ENCODE measurements at places on chromosomes 13 and 19. TPM values are rescaled to one million over a fixed set of nuclear protein-coding genes. Genes with fewer than 3 reads are reported as not detected.

ZNF470 gene
- not detected for total RNA-seq

DNAAF3 gene
- 44.3 TPM for total RNA-seq

GRAMD1A gene
- total RNA-seq, result 62.5 TPM

CALR3 gene
- total RNA-seq, result not detected

CDC16 gene
- 54.0 TPM for total RNA-seq

ABCC4 gene
- total RNA-seq, result 35.8 TPM

LILRB3 gene
- total RNA-seq, result not detected

ICAM5 gene
- total RNA-seq, result 89.5 TPM

DNA sequence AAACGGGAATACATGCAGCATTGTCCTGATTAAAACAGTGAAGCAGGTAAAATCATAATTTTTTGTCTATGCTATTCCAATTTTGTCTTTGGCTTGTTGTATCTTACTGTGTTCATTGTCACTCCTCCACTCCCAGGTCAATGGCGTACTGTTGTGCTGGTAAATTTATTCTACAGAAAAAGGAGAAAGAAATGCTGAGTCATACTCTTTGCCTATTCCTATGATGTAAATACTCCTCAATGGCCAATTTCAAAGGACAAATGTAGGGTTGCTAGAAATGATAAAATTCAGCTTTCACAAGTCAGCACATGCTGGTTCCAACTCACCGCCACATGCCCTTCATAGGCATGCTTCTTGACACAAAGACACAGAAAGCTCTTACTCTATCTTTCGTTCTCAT, 694.4 kb upstream of the PCDH20 start:
- no peak overlapping the region for H3K4me3 ChIP-seq
- no peaks in the 10 kb centered on the region for H3K36me3 ChIP-seq
- no peak overlapping the region for H3K27ac ChIP-seq
- H3K4me1 ChIP-seq, result no peaks in the 10 kb centered on the region

- no peak overlapping the region for H3K4me3 ChIP-seq
- H3K27ac ChIP-seq, result no peak overlapping the region
- no peaks in the 10 kb centered on the region for H3K36me3 ChIP-seq
- DNase-seq, result no peak
Measured at GRCh38 chr13:90534617-90535370, 812.7 kb upstream of the MIR17HG start.

DNA sequence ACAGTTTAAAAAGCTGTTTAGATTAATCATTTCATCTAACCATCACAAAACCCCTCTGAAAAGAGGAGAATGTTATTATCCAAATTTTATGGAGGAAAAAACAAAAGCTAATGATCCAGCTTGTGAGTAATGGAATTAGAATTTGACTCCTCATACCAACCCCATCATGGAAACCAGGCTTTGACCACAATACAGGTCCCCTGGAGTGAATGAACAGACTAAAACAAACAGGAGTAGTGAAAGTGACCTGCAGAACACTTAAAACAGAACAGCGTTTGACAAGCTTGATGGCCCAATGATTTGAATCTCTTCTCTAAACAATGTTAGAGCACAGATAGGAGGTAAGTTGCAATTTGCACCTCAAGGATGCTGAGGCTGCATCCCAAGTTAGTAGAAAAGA, 230.0 kb downstream of the DCT start:
- no peak for DNase-seq
- no peak overlapping the region for H3K27ac ChIP-seq
- no peaks in the 10 kb centered on the region for H3K27me3 ChIP-seq
- H3K36me3 ChIP-seq, result no peaks in the 10 kb centered on the region
- H3K4me3 ChIP-seq, result no peak overlapping the region

DNA sequence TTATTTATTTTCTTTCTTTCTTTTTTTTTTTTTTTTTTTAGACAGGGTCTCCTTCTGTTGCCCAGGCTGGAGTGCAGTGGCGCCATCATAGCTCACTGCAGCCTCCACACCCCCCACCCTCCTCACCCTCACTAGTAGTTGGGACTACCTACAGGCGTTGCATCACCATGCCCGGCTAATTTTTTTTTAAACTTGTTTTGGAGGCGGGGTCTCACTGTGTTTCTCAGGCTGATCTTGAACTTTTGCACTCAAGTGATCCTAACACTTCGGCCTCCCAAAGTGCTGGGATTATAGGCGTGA, 33.6 kb downstream of the GJA3 start:
- no peak overlapping the region for H3K27ac ChIP-seq
- no peak for DNase-seq
- H3K4me1 ChIP-seq, result no peaks in the 10 kb centered on the region
- no peak overlapping the region for H3K4me3 ChIP-seq
- no peaks in the 10 kb centered on the region for H3K36me3 ChIP-seq

DNA sequence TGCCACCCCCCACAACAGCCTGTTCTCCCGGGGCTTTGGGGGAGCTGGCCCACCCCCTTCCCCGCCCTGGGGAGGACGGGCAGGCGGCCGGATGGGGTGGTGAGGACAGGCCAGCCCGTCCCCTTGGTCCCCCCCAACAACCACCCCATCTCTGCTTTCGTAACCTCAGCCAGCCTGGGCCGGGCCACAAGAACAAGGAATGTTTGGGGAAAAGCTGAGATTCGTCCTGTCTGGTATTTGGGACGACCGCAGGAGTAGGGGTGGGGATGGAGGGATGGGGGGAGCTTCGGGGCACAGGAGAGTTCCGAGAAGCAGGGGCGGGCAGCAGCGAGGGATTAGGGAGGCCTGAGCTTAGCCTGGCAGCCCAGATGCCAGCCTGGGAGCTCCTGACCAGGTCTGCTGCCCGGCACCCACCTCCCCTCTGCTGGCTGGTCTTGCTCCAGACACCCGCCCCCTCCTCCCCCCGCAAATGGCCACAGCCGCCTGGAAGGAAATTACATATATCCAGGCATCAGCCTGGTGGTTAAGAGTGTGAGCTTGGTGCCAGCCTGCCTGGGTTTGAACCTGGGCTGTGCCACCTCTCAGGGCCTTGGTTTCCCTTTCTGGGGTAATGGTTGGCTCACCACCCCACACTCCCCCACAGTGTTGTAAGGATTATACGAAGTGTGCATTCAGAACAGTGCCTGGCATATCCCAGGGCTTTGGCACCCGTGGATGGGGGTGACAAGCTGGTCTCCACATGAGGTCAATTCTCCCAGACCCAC, at the start of gene PODNL1:
Gene PODNL1 (minus strand): TSS at position 117 of the 764 bp plus-strand sequence. CDS start 236 bp downstream, outside the sequence.
- H3K27me3 ChIP-seq, result peaks cover 3% of the 10 kb centered on the region
- no peaks in the 10 kb centered on the region for H3K36me3 ChIP-seq

DNA sequence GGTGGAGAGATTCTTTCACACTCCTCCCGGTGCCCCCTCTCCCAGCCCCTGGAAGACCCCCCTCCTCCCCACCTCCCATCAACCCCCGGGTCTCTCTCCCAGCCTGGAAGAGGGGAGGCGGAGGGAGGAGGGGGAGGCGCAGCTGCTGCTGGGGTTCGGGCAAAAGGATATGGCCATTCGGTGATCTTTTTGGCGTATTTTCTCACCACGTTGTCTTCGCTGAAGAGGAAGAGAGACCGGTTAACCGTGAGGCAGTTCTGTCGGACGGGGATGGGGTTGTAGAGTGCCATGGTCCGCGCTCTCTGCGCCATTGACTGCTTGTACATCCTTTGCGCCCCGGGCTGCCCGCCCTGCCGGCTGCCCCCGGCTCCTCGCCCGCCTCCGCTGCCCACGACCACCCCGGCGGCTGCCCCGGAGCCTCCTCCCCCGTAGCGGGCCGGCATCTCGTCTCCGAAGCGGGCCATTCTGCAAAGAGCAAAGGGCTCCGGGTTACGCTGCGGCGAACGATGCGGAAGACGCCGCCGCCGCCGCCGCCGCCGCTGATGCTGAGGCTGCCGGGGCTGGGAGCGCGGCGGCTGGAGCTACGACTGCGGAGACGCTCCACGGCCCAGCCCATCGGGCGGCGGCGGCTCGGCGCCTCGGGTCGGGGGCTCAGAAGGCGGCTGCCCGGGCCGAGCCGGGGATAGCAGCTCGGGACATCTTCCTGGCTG, 363 bp downstream of the CACNA1A start:
- H3K27ac ChIP-seq, result no peak overlapping the region
- DNase-seq, result no peak
- H3K4me1 ChIP-seq, result peaks cover 4% of the 10 kb centered on the region
- H3K27me3 ChIP-seq, result peaks cover 48% of the 10 kb centered on the region
- no peaks in the 10 kb centered on the region for H3K36me3 ChIP-seq

DNA sequence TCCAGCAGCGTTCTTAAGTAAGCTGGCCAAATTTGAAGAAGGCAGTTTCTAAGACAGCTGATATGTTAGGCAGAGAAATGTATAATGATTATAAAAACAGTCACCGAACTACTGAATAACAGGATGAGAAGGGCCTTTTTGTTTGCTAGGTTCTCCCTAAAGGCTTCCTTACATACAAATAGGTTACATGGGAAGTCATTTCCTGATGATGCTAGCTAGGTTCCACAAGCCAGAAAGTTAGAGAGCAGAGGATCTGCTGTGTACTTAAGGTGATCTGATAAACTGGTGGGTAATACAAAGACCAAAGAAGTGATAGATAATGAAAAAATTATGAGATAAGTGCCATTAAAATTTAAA, 139.7 kb downstream of the VWA8 start:
- no peaks in the 10 kb centered on the region for H3K27me3 ChIP-seq
- no peak for DNase-seq
- H3K36me3 ChIP-seq, result peaks cover 27% of the 10 kb centered on the region
- no peaks in the 10 kb centered on the region for H3K4me1 ChIP-seq
- no peak overlapping the region for H3K27ac ChIP-seq

- H3K27me3 ChIP-seq, result no peaks in the 10 kb centered on the region
- H3K27ac ChIP-seq, result no peak overlapping the region
- no peak overlapping the region for H3K4me3 ChIP-seq
- peaks cover 30% of the 10 kb centered on the region for H3K36me3 ChIP-seq
Measured at GRCh38 chr19:4474514-4475022, 2.5 kb downstream of the HDGFL2 start.

GRCh38 chr19:8259142-8259921, 48.8 kb downstream of the CD320 start:
- DNase-seq, result no peak
- H3K27ac ChIP-seq, result no peak overlapping the region
- H3K36me3 ChIP-seq, result no peaks in the 10 kb centered on the region
- peaks cover 11% of the 10 kb centered on the region for H3K4me1 ChIP-seq
- H3K4me3 ChIP-seq, result no peak overlapping the region

DNA sequence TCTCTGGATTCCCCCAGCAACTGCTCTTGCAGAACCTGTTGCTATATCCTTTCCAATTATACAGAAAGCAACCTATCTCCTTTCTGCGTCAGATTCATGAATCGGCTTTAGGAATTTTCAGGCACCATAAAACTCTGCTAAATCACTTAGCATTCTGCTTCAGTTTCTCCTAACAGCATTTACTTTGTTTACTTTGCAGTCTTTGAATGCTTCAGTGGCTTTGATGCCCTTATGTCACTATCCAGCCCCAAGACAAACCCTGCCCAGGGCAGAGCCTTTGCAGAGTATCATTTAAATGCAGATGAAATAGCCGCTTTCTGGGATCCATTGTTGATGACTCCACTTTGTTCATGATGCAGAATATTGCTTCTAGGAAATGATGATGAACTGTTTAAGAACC, 43.1 kb downstream of the SLITRK1 start:
- DNase-seq, result no peak
- H3K4me1 ChIP-seq, result no peaks in the 10 kb centered on the region
- H3K27me3 ChIP-seq, result no peaks in the 10 kb centered on the region
- no peaks in the 10 kb centered on the region for H3K36me3 ChIP-seq
- no peak overlapping the region for H3K4me3 ChIP-seq

GRCh38 chr13:106630650-106631049, 62.7 kb upstream of the ARGLU1 start:
- no peaks in the 10 kb centered on the region for H3K36me3 ChIP-seq
- no peaks in the 10 kb centered on the region for H3K27me3 ChIP-seq
- H3K4me1 ChIP-seq, result no peaks in the 10 kb centered on the region
- H3K27ac ChIP-seq, result no peak overlapping the region
- H3K4me3 ChIP-seq, result no peak overlapping the region
- no peak for DNase-seq

GRCh38 chr13:94087100-94087499, 392.4 kb downstream of the DCT start:
- no peak overlapping the region for H3K27ac ChIP-seq
- DNase-seq, result no peak
- H3K4me1 ChIP-seq, result no peaks in the 10 kb centered on the region
- no peaks in the 10 kb centered on the region for H3K27me3 ChIP-seq
- H3K4me3 ChIP-seq, result no peak overlapping the region

Measured in K562 (cell line).